RWPE2 (cell line): ENCODE measurements at places on chromosomes 5 and 9.

DNA sequence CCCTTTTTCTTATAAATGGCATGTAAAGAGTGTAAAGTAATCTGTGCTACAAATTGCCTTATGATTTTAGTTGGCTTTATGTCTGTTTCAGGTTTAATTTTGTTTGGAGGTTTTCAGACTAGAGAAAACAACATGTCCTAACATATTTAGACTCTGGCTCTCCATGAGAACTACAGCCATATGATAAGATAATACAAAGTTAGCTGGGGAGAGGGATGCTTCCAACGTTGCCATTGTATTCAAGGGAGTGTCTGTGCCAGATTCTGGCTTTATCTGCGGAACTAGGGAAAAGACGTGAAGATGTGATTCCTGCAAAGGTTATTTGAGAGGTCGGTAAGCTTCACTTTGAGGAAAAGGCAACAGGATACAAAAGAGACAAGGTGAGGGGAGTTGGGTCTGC lies 140.0 kb upstream of the OTULINL start:
- DNase-seq: no peak

- DNase-seq: no peak
Measured at GRCh38 chr5:17455942-17456341, 42.1 kb upstream of the TAF11L2 start.

- DNase-seq: no peak
Measured at GRCh38 chr5:38258319-38259061, at the start of gene EGFLAM. EGFLAM (plus strand) TSS chr5:38258559; CDS start chr5:38258755, 196 bp downstream.

DNA sequence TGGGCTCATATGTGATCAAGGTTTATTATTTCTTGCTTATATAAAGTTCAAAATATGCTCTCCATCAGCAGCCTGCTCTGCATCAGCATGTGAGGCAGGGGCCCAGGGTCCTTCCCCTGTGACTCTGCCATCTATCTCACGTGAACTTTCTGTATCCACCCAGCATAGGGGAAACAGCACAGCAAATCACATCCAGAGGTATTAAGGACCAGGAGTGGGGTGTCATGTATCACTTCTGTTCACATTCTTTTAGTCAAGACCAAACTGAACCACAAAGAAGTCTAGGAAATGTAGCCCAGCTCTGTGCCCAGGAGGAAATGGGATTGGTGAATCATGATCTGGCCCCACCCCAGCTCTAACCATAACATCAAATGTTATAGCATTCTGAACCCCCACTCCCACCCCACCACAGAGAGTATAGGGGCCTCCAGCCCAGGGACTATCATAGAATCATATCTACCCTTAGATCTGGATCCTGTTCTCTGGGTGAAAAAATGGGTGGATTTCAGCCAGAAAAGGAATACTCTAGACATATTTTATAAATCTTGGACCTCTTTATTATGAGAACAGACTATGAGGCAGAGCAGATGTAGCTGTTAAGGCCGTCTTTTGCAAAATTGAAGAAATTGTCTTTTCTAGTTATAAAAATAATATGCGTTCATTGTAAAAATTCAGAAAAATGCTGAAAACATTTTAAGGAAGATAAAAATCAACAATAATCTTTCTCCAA lies 473.7 kb downstream of the ARHGEF28 start:
- DNase-seq: no peak

GRCh38 chr5:73678322-73678740 lies 52.3 kb downstream of the ARHGEF28 start:
- DNase-seq: no peak

GRCh38 chr9:2414465-2414864 lies 207.1 kb upstream of the VLDLR start:
- no peak for DNase-seq

DNA sequence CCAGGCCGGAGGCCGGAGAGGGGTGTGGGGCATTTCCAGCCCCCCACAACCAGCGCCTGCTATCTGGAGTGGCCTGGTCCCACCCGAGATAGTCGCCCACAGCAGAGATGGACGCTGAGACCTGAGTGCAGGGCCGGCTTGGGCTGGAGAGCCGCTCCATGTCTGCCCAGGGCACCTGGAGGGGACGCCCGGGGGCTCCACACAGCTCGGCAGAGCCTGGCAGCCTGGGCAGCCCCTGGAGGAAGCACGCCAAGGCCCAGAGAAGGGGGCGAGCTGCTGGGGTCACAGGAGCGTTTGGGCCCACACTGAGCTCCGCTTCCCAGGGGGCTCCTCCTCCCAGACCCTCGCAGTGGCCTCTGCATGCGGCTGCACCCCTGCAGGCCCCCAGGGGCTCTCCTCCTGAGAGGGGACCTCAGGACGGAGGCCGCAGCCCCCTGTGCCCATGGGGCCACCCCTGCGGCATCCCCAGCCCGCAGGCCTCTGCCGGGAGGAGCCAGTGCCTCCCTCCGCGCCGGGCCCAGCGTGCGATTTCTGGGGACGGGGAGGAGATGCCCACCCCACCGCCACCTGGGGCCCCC lies 42.2 kb upstream of the EGFL7 start:
- no peak for DNase-seq

DNA sequence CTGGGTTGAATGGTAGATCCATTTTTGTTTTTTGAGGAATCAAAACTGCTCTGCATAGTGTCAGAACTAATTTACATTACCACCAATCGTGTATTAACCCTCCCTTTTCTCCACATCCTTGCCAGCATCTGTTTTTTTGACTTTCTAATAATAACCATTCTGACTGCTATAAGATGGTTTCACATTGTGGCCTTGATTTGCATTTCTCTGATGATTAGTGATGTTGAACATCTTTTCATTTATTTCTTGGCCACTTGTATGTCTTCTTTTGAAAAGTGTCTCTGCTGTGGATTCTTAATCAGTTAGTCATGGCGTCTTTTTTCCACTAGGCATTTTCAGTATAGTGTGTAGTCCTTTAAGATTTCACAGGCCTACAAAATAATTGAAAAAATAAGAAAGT lies 2144.3 kb upstream of the C9orf72 start:
- DNase-seq: no peak

- no peak for DNase-seq
Measured at GRCh38 chr5:104082754-104083153, 520.2 kb upstream of the NUDT12 start.
